ENCODE measurements at places on chromosomes 6 and 20.

GRCh38 chr6:158080849-158081656 lies 87.0 kb downstream of the SERAC1 start:
- no peak for DNase-seq

GRCh38 chr20:35305682-35306556 lies 13.7 kb upstream of the FAM83C start:
- DNase-seq: no peak

DNA sequence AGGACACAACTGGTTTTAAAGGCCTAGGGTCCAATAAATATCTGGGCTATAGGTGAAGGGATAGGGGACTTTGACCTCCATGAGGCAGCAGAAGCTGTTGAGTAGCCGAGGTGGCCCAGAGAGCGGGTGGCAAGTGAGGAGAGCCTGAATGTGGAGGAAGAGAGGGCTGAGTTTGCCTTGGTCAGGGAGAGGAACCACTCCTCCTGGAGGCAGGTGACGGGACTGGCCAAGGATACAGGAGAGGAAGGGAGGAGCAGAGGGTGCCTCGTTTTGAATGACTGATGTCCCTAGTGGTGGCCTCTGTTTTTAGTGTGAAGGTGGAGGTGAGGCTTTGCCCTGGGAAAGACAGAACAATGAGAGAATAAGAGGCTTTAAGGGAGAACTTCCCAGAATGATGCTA lies 19.1 kb upstream of the AAR2 start:
- no peak for DNase-seq

DNA sequence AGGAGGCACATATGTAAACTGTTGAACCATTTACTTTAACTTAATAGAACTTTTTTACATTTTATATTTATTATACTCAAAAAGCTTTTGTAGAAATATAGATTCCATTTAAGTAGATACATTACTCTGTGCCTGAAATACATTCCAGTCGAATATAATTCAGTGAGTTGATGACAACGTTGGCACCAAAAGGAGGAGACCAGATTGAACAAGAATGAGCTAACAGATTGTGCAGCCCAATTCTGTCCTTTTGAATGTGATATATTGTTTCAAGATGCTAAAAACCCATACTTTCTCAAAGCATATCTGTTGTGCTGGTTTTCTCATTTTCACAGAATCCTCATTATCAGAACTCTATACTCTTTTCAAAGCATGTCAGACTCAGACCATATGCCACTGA lies 147.4 kb upstream of the SIM1 start:
- no peak for DNase-seq

- peak; percentile 66 for DNase-seq
Measured at GRCh38 chr6:106745197-106745770, 115.9 kb downstream of the QRSL1 start.
